Glutamatergic neuron (in vitro differentiated cells): ENCODE measurements at places on chromosomes 11 and 22.

DNA sequence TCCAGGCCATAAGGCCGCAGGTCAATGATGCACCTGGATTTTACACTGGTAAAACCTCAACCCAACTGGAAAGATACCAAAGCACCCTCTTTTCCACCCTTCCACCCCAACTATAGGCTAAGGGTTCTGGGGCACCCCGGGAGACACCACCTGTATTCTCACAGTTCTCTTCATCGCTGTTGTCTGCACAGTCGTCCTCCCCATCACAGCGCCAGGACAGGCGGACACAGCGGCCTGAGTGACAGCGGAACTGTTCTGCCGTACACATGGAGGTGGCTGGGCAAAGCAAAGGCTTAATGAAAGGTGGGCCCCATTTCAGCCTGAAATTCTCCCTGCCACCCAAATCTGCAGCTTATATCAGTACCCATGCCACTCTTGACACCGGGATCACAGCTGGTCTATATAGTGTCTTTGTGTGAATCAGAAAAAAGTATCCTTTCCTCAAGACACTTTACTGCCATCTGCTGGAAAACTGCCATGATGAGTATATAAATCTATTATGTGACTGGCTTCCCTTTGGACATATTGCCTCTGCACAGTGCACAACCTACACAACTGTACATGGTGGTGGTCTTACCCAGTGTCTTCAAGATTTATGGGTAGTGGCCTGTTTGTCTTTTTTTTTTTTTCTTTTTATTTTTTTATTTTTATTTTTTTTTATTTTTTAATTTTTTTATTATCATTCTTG lies 21.5 kb downstream of the LRP4 start:
- no peak for DNase-seq

DNA sequence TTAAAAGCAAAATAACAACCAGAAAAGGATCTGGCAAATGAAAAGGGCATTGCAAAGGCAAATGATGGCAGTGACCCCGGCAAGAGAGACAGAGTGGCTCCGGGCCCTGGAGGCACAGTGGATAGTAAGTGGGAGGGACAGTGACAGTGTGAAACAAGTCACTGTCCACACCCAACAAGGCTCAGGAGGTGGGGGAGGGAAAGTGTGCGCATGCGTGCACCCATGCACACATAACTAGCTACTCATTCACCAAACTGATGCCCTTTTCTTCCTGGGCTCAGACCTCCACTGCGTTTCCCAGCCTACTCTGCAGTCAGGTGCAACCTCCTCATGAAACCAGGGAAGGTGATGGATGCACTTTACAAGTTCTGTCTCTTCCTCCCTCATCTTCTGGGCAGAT lies 108.4 kb downstream of the SHANK2 start:
- DNase-seq: no peak

DNA sequence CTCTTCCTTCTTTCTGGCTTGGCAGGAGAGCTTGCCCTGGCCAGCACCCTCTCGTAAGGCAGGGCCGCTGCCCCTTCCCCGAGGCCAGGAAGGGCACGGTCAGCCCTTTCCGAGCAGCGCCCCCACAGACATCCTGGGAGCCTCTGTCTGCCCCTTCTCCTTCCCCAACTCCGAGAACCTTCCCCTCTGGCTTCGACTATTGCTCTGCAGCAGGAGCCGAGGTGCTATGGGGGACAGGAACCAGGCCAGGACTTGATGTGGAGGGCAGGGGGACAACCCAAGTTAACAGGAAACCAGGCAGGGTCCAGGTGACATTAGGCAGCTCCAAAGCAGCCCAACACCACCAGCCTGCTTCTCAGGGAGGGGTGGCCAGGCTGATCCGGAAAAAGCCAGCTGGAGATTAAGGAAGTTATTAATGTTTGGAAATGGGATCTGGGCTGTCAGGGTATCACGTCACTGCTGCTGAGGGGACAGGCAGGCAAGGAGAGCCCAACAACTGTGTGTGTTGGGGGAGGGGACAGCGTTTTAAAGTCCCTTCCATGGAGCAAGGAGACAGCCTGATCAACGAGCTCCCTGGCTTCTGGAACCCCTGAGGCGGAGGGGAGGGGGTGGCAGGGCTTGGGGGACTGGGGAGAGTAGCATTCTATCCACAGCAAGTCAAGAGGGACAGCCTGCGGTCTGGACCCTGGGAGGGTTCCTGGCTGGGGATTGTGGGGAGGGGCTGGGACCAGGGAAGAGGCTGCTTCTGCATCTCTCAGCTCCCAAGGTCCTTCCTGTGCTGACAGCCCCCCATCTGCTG lies 27.3 kb downstream of the SYT7 start:
- DNase-seq: peak; percentile 65

- no peak for DNase-seq
Observed at GRCh38 chr22:31609716-31610115, 52.3 kb downstream of the PISD start.

GRCh38 chr11:19526119-19526518 lies 186.5 kb upstream of the NAV2 start:
- no peak for DNase-seq

- no peak for DNase-seq
Observed at GRCh38 chr11:43693069-43693468, 12.5 kb downstream of the HSD17B12 start.

GRCh38 chr11:10358696-10359095 lies 53.8 kb downstream of the ADM start:
- no peak for DNase-seq

- DNase-seq: no peak
Observed at GRCh38 chr11:97622795-97623194, 1233.0 kb downstream of the JRKL start.

DNA sequence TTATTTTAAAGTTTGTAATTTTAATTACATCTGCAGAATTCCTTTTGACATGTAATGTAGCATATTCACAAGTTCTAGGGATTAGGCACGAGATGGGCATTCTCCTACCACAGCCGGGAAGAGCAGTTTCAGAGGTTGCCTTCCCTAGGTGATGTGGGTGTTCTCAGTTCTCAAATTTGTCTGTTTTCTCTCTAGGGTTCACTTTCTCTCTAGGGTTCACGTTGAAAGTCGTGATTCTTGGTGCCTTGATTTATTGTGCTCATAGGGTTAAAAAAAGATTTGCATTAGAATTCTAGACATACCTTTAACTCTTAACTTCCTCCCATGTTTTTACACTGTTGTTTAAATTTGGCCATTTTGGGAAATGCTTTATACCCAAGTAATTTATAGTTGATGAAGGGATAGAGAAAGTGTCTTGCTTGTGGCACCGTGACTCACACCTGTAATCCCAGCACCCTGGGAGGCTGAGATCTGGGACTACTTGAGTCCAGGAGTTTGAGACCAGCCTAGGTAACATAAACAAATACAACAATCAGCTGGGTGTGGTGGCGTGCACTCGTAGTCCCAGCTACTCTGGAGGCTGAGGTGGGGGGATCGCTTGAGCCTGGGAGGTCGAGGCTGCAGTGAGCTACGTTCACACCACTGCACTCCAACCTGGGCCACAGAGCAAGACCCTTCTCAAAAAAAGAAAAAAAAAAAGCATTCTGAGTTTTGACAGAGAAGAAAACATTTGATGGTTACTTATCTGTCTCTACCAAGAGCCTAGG lies 3.6 kb downstream of the MED15 start:
- DNase-seq: no peak

GRCh38 chr22:28254396-28254795 lies 335.3 kb upstream of the PITPNB start:
- DNase-seq: no peak

- DNase-seq: no peak
Observed at GRCh38 chr11:57237204-57237681, at the start of gene APLNR. APLNR (minus strand) TSS chr11:57237250; CDS start chr11:57237004, 246 bp downstream.
